ENCODE measurements at places on chromosomes 5 and 9.

DNA sequence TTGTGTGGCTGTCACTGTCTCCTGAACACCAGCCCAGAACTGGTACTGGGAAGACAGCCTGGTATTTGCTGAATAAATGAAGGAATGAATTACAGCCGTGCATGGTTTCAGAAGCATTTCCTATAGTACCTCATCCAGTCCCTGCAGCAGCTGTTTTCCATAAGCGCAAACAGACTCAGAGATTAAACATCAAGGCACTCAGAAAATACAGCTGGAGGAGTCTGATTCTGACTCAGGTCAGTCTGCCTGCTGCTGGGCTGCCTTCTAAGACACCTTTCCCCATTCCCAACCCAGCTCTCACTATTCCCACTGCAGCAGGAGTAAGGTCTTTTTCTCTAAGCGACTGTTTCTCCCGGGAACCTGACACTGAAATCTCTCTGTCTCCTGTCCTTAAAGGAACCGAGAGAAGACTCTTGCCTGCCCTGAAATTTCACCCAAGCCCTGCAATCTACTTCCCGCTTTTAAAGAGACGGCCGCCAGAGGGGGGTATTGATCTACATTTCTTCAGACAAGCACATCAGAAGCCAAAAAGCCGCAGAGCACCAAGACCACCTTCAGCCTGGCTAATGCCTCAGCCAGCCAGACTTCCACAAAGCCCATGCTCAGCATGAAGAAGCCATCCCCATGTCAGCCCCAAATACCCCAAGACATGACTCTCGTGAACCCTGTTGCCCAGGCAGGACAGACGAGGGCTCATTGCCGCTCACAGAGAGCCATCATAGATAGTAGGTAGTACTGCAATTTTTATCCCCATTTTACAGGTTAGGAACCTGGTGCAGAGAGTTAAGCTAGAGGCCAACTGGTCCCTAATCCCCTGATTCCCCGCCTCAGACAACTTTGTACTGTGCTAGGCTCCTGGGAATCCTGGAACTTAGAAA lies 5.4 kb upstream of the FOXI1 start:
- DNase-seq: peak; percentile 39

- no peak for DNase-seq
Measured at GRCh38 chr5:138934971-138935370, 59.8 kb upstream of the LRRTM2 start.

- no peak for DNase-seq
Measured at GRCh38 chr9:117664419-117664818, 39.8 kb upstream of the TLR4 start.

DNA sequence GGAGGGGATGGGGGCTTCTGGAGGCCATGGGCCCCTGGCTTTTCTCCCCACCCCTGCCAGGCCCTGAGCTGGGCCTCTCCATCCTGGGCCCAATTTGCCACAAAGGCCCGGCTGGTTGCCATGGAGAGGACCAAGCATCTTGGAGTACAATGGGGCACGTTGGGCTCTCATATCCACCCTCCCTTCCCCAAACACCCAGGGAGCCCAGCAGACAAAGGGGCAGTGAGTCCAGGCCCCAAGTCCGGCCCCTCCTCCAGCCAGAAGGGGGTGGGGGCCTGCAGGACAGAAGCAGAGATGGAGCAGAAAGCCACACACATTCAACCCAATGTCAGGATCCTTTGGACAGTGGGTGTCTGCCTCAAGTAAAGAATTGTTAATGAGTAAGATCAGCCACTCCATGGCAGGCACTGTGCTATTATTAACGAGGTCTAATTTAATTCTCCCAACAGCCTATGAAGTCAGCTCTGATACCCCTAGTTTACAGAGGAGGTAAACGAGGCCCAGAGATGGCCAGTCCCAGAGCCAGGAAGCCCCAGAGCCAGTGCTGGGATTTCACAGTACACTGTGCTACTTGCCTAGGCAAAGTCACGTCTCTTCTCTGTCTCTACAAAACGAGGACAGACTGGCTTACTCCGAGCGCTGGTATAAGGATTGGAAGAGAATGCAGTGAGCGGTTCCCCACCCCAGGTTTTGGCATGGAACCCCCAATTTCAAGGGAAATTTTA lies 2.3 kb downstream of the CRB2 start:
- no peak for DNase-seq

DNA sequence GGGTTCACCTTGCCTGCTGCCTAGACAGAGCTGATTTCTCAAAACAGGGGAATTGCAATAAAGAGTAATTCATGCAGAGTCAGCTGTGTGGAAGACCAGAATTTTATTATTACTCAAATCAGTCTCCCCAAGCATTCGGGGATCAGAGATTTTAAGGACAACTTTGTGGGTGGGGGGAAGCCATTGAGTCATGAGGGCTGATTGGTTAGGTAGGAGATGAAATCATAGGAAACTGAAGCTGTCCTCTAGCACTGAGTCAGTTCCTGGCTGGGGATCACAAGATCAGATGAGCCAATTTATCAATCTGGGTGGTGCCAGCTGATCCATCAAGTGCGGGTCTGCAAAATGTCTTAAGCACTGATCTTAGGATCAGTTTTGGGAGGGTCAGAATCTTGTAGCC lies 159.1 kb upstream of the MAP1B start:
- DNase-seq: no peak

DNA sequence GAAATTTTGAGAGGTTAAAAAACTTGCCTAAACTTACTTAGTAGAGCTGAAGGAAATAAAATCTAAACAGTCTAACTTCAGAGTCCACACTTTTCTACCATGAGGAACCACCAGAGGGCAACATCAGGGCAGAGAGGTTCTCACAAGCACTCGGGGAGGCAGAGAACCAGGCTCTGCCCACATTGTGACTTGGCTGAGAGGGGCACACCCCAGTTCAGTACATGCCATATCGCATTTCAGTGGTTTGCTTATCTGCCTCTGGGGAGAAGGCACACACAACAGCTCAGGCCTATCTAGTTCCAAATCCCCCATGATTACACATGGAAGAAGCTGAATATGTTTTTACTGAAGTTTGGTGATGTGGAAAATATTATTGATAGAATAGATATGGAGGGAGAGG lies 49.2 kb downstream of the EQTN start:
- no peak for DNase-seq

GRCh38 chr9:76516871-76517270 lies 57.9 kb downstream of the GCNT1 start:
- no peak for DNase-seq

DNA sequence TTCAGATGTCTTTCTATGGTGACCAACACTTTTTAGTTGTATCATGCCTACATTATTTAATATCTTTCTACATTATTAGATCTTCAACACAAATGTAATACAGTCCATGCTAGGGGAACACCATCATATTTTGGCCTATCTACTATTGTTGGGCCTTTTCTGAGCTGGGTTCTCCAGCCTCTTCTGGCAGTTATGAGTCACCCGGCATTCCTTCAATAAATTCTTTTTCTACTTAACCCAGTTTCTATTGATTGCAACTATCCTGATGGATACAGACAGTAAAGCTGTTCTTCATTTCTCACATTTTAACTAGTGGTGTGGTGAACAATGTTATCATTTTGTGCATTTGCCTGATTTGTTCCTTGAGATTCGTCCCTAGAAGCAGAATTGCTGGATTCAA lies 529.3 kb downstream of the BNC2 start:
- no peak for DNase-seq

DNA sequence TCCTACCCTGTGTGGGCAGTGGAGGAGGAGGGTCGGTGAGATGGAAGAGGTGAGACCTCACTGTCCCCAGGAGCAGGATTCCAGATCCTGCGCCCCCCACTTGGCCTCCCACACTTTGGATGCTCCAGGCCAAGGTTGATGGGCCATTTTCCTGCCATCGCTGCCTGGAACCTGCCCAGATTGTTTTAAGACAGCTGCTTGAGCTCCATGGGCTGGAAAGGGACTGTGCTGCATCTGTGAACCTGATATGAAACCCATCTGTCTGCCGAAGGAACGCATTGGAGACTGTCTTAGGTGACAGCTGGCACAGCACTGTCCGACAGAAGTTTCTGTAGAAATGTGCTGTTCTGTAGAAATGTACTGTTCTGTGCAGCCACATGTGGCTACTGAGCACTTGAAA lies 72.7 kb upstream of the SLC25A48 start:
- DNase-seq: no peak

Data from activated B cell treated with CpG ODN at 0.5 μM for 24 hours (primary cell).